Neural progenitor cell (in vitro differentiated cells): ENCODE measurements at places on chromosomes 4 and X.

DNA sequence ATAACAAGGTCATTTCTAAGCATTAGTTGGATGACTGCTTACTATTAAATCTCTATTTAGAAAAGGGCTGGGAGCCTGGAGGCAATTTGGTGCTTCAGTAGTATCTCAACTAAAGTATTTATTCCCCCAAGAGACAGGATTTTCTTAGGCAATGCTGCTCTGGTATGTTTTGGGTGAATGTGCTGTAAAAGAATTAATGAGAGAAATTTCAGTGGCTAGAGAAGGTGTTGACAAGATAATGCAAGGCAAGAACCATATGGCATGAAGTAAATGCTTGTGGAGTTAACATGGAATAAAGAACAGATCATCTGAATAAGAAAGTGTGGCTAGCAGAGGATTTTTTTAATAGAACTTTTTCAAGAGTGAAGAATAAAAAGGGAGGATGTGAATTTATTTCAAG is 3.9 kb downstream of the CYP2U1 start:
- DNase-seq = no peak

GRCh38 chr4:40246011-40246900 is 49.4 kb downstream of the RHOH start:
- DNase-seq = no peak

DNA sequence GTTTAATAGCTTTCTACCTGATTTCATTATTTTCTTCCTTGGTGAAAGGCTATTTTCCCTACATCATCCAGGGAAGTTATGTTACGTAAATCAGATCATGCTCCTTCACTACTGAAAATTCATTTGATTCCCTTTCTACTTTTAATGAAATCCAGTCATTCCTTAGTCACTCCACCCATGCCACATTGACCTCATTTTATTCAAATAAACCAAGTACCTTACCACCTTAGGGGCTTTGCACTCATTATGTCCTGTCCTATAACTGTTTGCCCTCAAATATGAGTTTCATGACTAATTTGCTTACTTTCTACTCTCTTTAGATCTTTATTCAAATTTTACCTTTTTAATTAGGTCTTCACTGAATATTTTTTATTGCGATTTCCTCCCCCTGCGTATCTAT is 374.0 kb downstream of the GRID2 start:
- DNase-seq = no peak

GRCh38 chrX:149568701-149569296 is 18.5 kb downstream of the MAGEA9B start:
- no peak for DNase-seq

DNA sequence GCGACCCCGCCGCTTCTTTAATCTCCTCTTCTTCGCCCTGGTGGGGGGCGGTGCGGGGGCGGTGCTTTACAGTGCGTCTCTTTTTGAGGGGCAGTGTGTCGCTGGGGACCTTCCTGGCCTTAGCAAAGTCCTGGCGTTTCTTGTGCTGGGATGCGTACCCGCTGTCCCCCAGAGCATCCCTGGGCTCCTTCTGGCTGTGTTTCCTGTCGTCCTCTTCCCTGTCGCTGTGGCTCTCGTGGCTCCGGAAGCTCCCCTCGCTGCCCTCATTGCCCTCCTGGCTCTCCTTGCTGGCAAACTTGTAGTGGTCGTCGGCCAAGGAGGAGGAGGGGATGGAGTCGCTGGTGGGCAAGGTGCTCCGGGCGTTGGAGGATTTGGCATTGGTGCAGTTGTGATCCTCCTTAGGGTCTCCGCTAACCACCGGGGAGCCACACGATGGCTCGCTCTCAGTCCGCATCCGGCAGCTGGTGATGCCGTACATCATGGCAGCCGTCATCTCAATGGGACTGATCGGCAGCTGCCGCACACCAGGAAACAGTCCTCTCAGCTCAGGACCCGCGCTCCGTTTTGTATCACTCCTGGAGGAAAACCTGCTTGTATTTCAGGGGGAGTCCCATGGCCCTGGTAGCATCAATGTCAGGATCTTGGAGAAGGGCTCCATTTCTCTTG is 30.4 kb upstream of the TMSB15A start:
- DNase-seq = peak; percentile 8

DNA sequence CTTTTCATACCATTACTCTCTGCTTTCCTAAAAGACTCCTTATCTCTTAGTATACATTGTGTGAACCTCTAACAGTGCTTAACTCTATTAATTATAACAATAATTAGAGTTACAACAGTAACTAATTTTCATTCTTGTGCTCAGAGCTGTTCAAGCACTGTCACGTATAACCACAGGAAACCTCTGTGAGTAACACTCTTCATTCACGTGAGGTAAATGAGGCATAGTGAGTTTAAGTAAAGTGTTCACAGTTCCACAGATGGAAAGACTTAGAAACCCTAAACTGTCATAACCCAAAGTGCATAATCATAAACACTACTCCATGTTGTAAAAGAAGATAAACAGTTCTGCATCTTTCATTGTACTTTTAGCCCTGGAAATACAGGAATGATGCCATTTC is 222.4 kb downstream of the CCSER1 start:
- no peak for DNase-seq

- DNase-seq = no peak
Measured at GRCh38 chr4:54473077-54473545, 184.6 kb upstream of the KIT start.

DNA sequence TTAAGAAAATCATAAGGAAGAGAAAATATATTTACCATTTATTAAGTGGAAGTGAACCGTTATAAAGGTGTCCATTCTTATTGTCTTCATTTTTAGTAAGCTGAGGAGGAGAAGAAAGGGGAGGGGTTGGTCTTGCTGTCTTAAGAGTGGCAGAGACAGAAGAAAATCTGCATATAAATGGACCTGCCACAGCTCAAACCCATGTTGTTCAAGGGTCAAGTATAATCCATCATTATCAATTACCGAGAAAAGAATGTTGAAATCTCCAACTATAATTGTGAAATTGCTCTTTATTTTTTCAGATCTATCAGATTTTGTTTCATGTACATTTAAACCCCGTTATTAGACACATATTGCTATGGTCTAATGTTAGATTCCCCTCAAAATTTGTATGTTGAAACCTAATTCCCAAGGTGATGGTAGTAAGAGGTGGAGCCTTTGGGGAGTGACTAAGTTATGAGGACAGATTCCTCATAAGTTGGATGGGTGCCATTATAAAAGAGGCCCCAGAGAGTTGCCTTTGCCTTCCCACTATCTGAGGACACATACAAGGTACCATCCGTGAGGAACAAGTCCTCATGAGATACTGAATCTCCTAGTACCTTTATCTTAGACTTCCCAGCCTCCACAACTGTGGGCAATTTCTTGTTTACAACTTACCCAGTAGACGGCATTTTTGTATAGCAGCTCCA is 58.5 kb upstream of the SMAD1 start:
- DNase-seq = no peak

DNA sequence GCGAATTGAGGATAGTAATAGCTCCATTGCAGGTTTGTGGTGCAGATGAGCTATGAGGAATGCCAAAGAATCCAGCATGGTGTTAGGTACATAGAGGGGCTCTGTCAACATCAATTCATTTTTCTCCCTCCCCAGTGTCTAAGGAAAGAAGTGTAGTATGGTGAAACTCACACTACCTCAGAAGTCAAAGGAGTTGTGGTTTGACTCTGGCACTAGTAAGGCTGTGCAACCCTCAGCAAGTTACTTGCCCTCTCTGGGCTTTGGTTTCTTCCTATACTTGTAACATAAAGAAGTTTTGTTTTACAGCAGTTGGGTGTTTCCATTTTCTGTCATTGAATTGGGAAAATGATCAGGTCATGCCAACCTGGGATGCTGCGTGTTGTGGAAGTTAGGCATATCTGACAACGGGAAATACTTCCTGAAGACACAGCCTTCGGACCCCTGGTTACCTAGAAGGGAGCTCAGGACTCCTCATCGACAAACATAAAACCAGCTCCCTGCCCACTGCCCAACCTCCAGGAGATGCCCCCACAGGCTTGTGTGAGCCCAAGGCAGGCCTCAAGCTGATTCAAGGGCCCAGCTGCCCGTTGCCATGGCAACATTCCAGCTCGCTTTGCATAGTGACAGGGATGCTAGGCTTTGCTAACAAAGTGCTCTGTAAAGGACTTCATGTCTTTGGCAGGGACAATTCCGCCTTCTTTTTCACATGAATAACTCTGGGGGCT is 71.4 kb downstream of the RTL5 start:
- DNase-seq = peak; percentile 90

- DNase-seq = no peak
Measured at GRCh38 chrX:109911046-109911445, 91.9 kb upstream of the TMEM164 start.

DNA sequence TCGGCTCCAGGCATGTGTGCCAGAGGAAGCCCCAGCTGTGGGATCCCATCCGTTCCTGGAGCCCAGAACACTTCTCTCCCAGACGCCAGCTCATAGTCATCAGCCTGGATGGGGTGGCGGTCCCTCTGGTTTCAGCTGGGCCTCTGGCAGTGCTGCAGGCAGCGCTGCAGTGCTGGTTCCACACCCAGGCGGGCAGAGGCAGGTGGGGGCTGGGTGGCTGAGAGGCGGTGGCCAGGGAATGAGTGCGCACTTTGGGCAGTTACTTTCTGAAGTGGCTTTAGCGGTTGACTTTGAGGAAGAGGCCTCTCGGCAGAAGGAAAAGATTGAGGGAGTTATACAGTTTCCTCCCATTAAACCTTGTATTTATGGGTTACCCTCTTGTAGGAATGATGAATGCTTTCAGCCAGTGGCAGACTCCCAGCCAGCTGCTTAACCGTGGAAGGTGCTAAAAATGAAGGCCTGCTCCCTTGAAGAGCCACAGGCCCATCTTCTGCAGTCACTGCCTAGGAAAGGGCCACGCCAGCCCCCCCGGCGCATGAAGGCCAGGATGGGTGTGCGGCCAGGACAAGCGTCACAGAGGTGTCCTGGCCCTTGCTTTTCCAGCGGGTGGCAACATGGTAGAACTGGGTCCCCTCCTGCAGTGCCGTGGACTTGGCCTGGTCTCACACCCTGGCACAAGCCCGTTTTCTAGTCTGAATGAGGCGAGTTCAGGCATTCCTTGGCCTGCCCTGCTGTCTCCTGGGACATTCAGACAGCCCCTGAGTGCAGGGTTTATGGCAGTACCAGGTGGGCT is 9.9 kb downstream of the TADA2B start:
- DNase-seq = no peak

DNA sequence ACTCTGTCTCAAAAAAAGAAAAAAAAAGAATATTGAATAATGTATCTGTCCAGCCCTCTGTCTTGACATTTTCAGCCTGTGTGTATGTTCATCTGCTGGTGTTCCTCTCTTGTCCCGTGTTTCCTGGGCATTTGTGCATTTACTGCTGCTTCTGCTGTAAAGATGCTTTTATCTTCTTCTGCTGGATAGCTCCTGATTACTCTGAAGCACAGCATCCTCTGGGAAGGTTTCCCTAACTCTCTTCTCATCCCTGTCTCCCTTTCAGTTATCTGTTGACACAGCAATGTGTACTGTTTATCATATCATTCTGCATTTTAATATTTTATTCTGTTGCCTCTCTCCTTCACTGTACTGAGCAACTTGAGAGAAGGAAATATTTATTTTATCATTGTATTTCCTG is 74.2 kb upstream of the HPGD start:
- DNase-seq = no peak

DNA sequence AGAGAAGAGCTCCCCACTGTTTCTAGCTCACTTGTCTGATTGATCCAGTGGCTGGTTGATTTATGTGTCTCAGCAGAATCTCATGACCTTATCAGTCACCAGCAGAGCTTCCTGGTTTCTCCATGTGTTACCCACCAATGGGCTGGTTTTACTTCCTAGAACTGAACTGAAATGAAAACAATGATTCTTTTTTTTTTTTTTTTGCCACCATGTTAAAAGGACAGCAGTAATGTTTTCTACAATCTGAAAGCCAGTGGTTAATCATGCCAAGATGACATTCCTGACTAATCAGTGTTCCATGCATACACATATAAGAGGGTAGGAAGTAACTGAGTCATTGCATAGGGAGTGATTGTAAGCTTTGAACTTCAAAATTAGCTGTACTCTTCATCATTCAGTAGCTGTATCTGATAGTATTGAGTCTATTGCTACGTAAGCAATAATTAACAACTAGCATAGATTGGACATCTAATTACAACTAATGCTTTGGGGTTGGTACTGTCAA is 67.7 kb downstream of the SLC4A4 start:
- no peak for DNase-seq

DNA sequence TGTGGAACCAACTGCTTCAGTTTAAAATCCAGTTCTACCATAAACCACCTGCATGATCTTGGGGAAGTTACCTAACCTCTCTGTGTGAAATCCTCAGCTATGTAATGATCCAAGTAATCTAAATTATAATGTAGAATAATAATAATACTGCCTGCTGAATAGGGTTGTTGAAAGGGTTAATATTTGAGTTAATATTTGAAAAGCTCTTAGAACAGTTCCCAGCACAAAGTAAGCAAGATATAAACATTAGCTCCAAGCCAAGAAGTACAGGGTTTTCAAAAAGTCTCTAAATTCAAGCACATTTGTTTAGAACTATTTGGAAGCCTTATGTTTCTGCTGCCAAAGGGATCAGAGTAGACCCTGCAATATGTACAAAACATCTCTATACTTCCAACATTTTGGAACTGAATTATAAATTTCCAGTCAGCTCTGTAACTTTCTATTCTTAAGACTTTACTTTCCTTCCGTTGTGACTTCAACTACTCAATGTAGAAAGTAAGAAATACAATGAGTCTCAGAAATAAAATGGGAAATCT is 76.7 kb upstream of the FAM9C start:
- no peak for DNase-seq

DNA sequence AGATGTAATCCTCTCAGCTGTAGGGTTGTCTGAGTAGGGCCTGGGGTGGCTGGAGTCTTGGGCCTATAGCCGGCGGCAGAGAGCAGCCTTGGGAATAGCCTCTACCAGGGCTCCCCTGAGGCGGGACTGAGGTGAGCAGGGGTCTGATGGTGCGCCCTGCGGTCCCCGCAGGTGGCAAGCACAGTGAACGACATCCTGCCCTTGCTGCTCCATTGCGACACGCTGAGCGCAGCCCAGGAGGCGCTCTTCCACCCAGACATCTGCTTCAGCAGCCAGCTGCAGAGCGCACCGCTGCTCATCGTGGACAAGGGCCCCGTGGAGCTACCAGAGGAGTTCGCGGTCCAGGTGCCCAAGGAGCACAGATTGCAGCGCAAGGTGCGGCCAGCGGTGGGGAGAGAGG is 317.0 kb downstream of the ADGRL3 start:
- DNase-seq = peak; percentile 70

- DNase-seq = no peak
Measured at GRCh38 chr4:90486346-90486745, 359.2 kb downstream of the CCSER1 start.

DNA sequence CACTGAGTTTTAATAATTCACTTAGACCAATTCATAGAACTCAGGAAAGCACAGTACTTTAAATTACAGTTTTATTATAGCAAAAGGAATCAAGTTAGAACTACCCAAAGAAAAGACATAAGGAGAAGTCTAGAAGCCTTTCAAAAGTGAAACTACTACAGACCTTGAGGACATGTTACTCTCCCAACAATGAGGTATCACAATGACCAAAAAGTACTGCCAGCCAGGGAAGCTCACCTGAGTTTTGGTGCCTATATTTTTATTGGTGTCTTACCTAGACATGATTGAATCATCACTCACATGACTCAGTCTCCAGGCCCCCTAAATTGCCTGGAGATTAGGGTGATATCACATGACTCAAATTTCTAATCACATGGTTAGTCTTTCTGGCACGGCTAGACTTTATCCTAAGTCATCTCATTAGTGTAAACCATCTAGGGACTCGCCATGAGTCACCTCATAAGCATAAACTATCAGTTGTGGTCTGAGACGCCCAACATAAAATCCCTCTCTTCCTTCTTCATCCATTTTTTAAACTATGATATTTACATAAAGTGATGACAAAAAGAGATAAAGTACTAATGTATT is 372.3 kb downstream of the TMA16 start:
- no peak for DNase-seq
